CD4-positive, alpha-beta T cell (primary cell): ENCODE measurements at places on chromosomes 4 and X.

GRCh38 chr4:88705805-88706492 lies 8.3 kb upstream of the NAP1L5 start:
- no peak overlapping the region for H3K27ac ChIP-seq
- no peak for DNase-seq
- H3K4me3 ChIP-seq: no peak overlapping the region
- H3K4me1 ChIP-seq: no peaks in the 10 kb centered on the region
- H3K27me3 ChIP-seq: no peaks in the 10 kb centered on the region
- peaks cover 66% of the 10 kb centered on the region for H3K36me3 ChIP-seq

- H3K27ac ChIP-seq: no peak overlapping the region
- no peaks in the 10 kb centered on the region for H3K4me1 ChIP-seq
- no peaks in the 10 kb centered on the region for H3K27me3 ChIP-seq
- no peak for DNase-seq
- H3K36me3 ChIP-seq: no peaks in the 10 kb centered on the region
Observed at GRCh38 chr4:83723609-83724008, 187.7 kb downstream of the GPAT3 start.

GRCh38 chrX:136866337-136867095 lies 14.0 kb downstream of the RBMX start:
- peaks cover 43% of the 10 kb centered on the region for H3K36me3 ChIP-seq
- DNase-seq: no peak
- H3K27ac ChIP-seq: no peak overlapping the region
- H3K4me3 ChIP-seq: no peak overlapping the region
- peaks cover 4% of the 10 kb centered on the region for H3K4me1 ChIP-seq
- no peaks in the 10 kb centered on the region for H3K27me3 ChIP-seq

DNA sequence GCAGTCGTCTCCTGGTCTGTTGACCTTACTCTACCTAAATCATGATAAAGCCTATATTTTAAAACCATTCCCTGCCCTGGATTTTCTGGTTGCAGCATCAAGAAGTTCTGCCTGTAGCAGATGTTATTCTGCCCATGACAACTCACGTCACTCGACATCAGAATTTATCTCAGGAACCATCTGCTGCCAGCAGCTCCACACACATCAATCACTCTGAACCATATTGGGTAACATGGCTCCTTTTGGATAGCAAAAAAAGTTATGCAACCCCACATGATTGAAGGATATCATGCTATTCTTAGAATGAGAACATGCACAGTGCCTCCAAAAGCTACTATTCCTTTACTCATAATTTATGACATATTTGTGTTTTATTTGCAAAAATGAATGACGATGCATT lies 341.4 kb downstream of the DHRSX start:
- no peaks in the 10 kb centered on the region for H3K27me3 ChIP-seq
- no peak overlapping the region for H3K4me3 ChIP-seq
- H3K27ac ChIP-seq: no peak overlapping the region
- H3K4me1 ChIP-seq: no peaks in the 10 kb centered on the region

GRCh38 chrX:140744085-140744484 lies 34.5 kb downstream of the LINC00632 start:
- H3K27me3 ChIP-seq: no peaks in the 10 kb centered on the region
- H3K36me3 ChIP-seq: no peaks in the 10 kb centered on the region
- DNase-seq: no peak
- H3K4me3 ChIP-seq: no peak overlapping the region
- H3K4me1 ChIP-seq: no peaks in the 10 kb centered on the region
- H3K27ac ChIP-seq: no peak overlapping the region

DNA sequence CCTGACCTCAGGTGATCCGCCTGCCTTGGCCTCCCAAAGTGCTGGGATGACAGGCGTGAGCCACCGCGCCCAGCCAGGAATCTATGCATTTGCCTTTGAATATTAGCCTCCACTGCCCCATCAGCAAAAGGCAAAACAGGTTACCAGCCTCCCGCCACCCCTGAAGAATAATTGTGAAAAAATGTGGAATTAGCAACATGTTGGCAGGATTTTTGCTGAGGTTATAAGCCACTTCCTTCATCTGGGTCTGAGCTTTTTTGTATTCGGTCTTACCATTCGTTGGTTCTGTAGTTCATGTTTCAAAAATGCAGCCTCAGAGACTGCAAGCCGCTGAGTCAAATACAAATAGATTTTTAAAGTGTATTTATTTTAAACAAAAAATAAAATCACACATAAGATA lies 44.2 kb upstream of the SHOX start:
- no peaks in the 10 kb centered on the region for H3K36me3 ChIP-seq
- H3K27me3 ChIP-seq: no peaks in the 10 kb centered on the region
- no peak overlapping the region for H3K4me3 ChIP-seq
- DNase-seq: no peak
- no peaks in the 10 kb centered on the region for H3K4me1 ChIP-seq
- H3K27ac ChIP-seq: no peak overlapping the region

DNA sequence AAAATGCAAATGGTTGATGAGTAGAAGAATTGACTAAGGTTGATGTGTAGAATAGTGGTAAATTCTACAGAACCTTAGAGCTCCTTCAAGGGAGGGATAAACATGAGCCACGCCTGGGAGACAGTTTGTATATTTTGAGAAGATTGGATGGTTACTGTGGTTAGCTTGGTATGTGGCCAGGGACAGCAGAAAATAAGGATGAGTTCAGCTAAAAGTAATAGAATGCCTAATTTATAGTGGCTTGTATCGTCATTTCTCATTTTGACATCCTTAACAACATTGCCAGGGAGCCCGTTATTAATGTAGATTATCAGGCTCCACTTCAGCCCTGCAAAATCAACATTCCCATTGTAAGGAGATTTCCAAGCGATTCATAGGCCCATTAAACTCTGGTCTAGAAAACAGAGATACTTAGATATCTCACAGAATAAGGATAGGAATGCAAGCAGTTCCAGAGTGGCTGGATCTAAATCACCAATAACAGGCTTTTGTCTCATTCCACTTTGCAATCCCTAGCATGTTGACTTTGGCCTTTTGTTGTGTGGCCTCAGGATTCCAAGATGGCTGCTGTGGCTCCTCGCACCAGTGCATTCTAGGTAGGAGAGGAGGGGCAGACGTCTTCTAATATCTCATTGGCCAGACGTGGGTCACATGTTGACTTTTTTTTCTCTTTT lies 6.4 kb upstream of the PTTG2 start:
- no peak overlapping the region for H3K4me3 ChIP-seq
- H3K4me1 ChIP-seq: no peaks in the 10 kb centered on the region
- DNase-seq: no peak

GRCh38 chrX:42151808-42152207 lies 228.5 kb upstream of the CASK start:
- H3K36me3 ChIP-seq: no peaks in the 10 kb centered on the region
- DNase-seq: no peak
- peaks cover 2% of the 10 kb centered on the region for H3K4me1 ChIP-seq
- no peak overlapping the region for H3K27ac ChIP-seq

DNA sequence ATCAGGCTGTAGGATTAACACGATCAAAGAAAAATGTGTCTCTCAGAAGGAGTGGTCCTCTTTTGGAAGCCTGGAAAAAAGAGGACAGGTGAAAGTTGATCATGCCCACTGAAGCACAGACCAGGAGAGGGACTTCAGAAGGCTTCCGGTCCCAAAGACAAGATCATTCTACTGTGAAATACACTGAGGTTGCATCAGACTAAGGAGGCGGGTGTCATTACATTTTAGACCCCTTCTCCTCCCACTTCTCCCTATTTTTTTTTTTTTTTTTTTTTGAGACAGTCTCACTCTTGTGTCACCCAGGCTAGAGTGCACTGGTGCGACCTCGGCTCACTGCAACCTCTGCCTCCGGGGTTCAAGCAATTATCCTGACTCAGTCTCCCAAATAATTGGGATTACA lies 67.5 kb downstream of the RBM47 start:
- no peaks in the 10 kb centered on the region for H3K4me1 ChIP-seq
- H3K4me3 ChIP-seq: no peak overlapping the region
- H3K27ac ChIP-seq: no peak overlapping the region
- peak; percentile 37 for DNase-seq

DNA sequence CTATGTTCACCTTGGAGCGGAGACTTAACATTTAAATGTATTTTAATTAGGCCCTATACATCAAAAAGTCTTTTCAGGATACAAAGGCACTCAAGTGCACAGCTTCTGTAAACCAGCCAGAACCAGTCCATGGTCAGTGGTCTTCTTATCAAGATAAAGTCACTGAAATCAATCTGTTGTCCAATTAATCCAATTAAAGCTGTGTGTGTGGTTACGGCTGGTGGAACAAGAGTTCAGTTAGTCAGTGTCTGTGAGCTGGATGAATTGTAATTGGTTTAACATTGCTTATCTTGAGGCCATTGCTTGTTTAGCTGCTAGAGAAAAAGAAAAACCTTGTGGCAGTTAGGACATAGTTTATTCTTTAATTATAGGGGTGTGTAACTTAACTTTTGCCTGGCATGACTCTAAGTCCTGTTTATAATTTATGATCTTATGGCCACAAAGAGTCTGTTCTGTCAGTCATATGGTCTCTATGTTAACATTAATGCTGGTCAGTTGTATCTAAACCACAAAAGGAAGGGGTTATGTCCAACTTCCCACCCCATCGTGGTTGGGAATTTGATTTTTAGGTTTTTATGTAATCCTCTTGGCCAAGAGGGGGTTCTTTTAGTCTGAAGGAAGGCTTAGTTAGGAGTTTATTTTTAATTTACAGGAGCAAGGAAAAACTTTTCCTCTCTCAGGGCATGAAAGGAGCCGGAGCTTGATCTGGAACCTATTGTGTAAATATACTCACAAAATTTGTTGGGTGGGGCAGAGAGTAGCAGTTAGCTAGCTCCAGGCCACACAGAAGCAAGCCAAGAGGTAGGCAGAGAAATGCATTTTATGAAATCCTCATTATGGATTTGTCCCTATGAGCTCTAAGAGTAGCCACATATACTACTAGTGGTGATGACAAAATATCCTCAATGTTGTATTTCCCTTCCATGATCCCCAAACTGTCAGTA lies 665.7 kb upstream of the ACTRT1 start:
- no peaks in the 10 kb centered on the region for H3K4me1 ChIP-seq
- H3K27me3 ChIP-seq: no peaks in the 10 kb centered on the region
- H3K4me3 ChIP-seq: no peak overlapping the region
- DNase-seq: no peak

DNA sequence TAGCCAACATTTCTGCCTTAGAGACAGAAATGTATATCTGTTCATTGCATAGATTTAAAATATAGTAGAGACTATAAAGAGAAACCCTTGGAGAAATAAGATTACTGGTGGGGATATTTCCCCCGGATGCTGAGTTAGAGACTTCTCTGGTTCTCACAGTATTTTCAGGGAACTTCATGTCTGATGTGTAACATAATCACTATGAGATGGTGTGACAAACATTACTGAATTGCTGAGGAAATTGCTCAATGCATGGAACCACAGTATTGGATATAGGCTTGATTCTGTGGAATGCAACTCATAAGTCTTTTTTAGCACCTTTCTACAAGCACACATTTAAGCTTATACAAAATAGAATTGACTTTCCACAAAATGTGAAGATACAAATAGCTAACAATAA lies 152.7 kb downstream of the SOWAHB start:
- H3K36me3 ChIP-seq: no peaks in the 10 kb centered on the region
- H3K27ac ChIP-seq: no peak overlapping the region
- H3K4me3 ChIP-seq: no peak overlapping the region
- H3K27me3 ChIP-seq: no peaks in the 10 kb centered on the region
- no peak for DNase-seq

GRCh38 chr4:158250321-158250720 lies 40.0 kb downstream of the TMEM144 start:
- no peak overlapping the region for H3K27ac ChIP-seq
- H3K36me3 ChIP-seq: no peaks in the 10 kb centered on the region
- H3K27me3 ChIP-seq: no peaks in the 10 kb centered on the region

GRCh38 chr4:6177587-6178197 lies 22.7 kb downstream of the JAKMIP1 start:
- peak; percentile 35 for DNase-seq
- H3K27ac ChIP-seq: no peak overlapping the region
- peaks cover 57% of the 10 kb centered on the region for H3K4me1 ChIP-seq

DNA sequence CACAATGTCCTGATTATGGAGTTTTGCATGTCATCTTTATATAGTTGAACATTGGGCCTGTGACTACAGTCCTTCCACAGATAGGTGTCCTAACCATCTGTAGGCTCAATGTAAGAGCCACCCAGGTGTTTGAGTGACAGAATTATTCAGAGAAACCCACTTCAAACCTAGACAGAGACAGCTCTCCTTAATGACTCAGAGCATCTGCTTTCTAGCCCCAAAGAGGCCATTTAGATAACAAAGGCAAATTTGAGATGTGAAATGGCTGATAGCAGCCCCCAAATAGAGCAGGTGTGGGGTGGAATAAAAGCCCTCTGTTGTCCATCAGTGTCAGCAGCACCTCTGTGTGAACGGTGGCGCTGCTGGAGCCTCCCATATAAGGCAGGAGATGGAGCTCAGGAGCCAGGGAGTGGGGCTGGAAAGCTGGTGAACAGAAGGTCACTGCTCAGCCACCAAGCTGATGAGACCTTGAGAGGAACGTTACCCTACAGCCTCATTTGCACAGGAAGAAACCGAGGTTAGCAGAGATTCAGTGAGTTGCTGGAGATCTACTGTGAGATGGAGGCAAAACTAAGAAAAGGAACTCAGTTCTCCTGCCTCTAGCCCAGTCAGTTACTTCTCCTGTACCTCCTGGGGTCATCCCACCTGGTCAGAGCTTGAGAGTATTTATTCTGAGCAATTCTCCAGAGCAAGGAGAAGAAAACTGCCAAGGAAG lies 153.3 kb upstream of the LNX1 start:
- no peaks in the 10 kb centered on the region for H3K27me3 ChIP-seq
- no peak overlapping the region for H3K4me3 ChIP-seq
- no peak for DNase-seq

DNA sequence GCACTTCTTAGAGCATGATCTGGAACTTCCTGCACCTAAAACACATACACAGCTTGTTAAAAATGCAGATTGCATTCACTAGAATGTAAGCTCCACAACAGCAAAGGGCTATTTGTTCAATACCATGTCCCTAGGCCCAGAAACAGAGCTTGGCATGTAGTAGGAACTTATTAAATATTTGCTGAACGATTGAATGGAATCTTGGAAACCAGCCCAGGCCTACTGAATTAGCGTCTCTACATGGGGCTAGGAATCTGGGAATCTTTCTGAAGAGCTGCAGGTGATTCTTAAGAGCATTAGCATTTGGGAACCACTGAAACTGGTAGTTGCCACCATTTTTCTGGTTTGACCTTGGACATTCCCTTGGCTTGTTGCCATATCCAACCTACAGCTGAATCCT lies 234.1 kb downstream of the STIM2 start:
- H3K27ac ChIP-seq: no peak overlapping the region
- H3K27me3 ChIP-seq: peaks cover 10% of the 10 kb centered on the region
- H3K4me1 ChIP-seq: no peaks in the 10 kb centered on the region

GRCh38 chrX:42176789-42177188 lies 253.4 kb upstream of the CASK start:
- no peaks in the 10 kb centered on the region for H3K36me3 ChIP-seq
- no peak overlapping the region for H3K27ac ChIP-seq
- H3K4me3 ChIP-seq: no peak overlapping the region
- H3K4me1 ChIP-seq: no peaks in the 10 kb centered on the region
- DNase-seq: no peak
- H3K27me3 ChIP-seq: no peaks in the 10 kb centered on the region
